Smooth muscle cell of the pulmonary artery (primary cell): ENCODE measurements at places on chromosomes 5 and 9. TPM values are rescaled to one million over a fixed set of nuclear protein-coding genes. Genes with fewer than 3 reads are reported as not detected.

The CYSRT1 gene
- total RNA-seq: 0.33 and 0.66 TPM in 2 replicates

The FRMD3 gene
- total RNA-seq: 2.6 and 6.9 TPM in 2 replicates

The CHSY3 gene
- 22.8 and 41.9 TPM in 2 replicates for total RNA-seq

The ANGPTL2 gene
- 43.4 and 104 TPM in 2 replicates for total RNA-seq

The SPATA31E1 gene
- not detected in 2 replicates for total RNA-seq

The SLC25A2 gene
- 0.13 and 0.26 TPM in 2 replicates for total RNA-seq

The PROB1 gene
- total RNA-seq: 1.3 and 1.7 TPM in 2 replicates

The PCDHGB7 gene
- 13.8 and 14.7 TPM in 2 replicates for total RNA-seq

The C9 gene
- total RNA-seq: not detected in 2 replicates
